Breast epithelium (tissue), 4 donors: ENCODE measurements at places on chromosomes 6 and 20. TPM values are rescaled to one million over a fixed set of nuclear protein-coding genes. Genes with fewer than 3 reads are reported as not detected.

- H3K4me3 ChIP-seq: no peak overlapping the region
Measured at GRCh38 chr6:84280030-84280429, 52.6 kb upstream of the CEP162 start.

- no peak overlapping the region for H3K27ac ChIP-seq
- no peaks in the 10 kb centered on the region for H3K36me3 ChIP-seq
- no peak overlapping the region for H3K4me3 ChIP-seq
- DNase-seq: no peak
- no peaks in the 10 kb centered on the region for H3K4me1 ChIP-seq
Measured at GRCh38 chr6:39670519-39670918, 54.7 kb downstream of the KIF6 start.

GRCh38 chr20:25083141-25083772, 1.3 kb upstream of the VSX1 start:
- no peak overlapping the region for H3K4me3 ChIP-seq
- H3K27me3 ChIP-seq: no peaks in the 10 kb centered on the region
- no peaks in the 10 kb centered on the region for H3K36me3 ChIP-seq
- no peak overlapping the region for H3K27ac ChIP-seq

GRCh38 chr20:33828326-33828844, 17.2 kb downstream of the CHMP4B start:
- no peaks in the 10 kb centered on the region for H3K27me3 ChIP-seq
- no peak overlapping the region for H3K4me3 ChIP-seq
- peak overlapping the region; percentile 34 for H3K27ac ChIP-seq
- DNase-seq: no peak

DNA sequence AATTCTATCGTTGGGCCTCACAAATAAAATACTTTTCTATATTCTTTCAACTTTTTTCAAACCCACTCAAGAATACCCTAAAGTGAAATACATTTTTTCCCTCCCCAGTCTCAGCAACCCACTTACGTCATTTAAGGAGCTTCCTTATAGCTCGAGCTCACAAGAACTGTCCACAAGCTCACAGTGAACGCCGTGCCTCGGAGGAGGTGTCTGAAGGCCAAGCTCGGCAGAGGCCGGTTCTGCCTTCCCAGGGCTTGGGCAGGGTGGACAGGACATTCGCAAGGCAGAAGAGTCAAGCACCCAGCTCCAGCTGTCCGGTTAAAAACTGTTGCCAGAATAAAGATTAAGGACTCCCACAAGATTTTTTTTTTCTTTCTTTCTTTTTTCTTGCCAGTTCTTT, 802.3 kb downstream of the QKI start:
- H3K4me3 ChIP-seq: no peak overlapping the region
- no peak overlapping the region for H3K27ac ChIP-seq
- H3K4me1 ChIP-seq: no peaks in the 10 kb centered on the region
- DNase-seq: no peak
- no peaks in the 10 kb centered on the region for H3K36me3 ChIP-seq

GRCh38 chr20:4601630-4602296, 119.9 kb upstream of the PRND start:
- H3K36me3 ChIP-seq: no peaks in the 10 kb centered on the region
- no peak for DNase-seq
- H3K4me1 ChIP-seq: no peaks in the 10 kb centered on the region
- H3K27ac ChIP-seq: no peak overlapping the region

DNA sequence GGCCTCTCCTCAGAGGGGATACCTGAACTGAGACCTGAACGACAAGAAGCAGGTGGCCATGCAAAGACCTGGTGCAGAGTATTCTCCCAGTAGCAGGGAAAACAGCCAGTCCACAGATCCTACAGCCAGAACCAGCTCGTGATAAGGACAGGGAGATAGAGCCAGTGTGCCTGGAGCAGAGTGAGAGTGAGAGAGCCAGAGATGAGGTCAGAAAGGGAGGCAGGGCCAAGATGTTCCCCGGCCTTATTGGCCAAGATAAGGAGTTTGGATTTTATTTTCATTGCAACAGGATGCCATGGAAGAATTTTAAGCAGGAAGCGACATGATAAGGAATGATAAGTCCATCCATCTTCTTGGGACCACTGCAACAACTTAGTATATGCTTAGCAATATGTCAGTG, 111.8 kb downstream of the UBE3D start:
- no peaks in the 10 kb centered on the region for H3K27me3 ChIP-seq
- no peak overlapping the region for H3K27ac ChIP-seq
- no peak overlapping the region for H3K4me3 ChIP-seq
- no peaks in the 10 kb centered on the region for H3K4me1 ChIP-seq
- DNase-seq: no peak

- no peak overlapping the region for H3K27ac ChIP-seq
- H3K4me1 ChIP-seq: no peaks in the 10 kb centered on the region
- DNase-seq: no peak
- H3K36me3 ChIP-seq: no peaks in the 10 kb centered on the region
Measured at GRCh38 chr6:64257586-64257985, 622.0 kb downstream of the PHF3 start.

GRCh38 chr6:133083248-133083967, 157.7 kb upstream of the EYA4 start:
- peak overlapping the region; percentile 5 for H3K27ac ChIP-seq
- no peaks in the 10 kb centered on the region for H3K4me1 ChIP-seq
- H3K27me3 ChIP-seq: no peaks in the 10 kb centered on the region
- DNase-seq: no peak
- H3K4me3 ChIP-seq: no peak overlapping the region
- no peaks in the 10 kb centered on the region for H3K36me3 ChIP-seq

GRCh38 chr6:167505782-167506181, 180.9 kb downstream of the TTLL2 start:
- H3K36me3 ChIP-seq: no peaks in the 10 kb centered on the region
- no peak overlapping the region for H3K4me3 ChIP-seq
- no peak for DNase-seq
- no peaks in the 10 kb centered on the region for H3K4me1 ChIP-seq
- H3K27me3 ChIP-seq: peaks cover 3% of the 10 kb centered on the region

GRCh38 chr6:5989141-5989723, 17.5 kb downstream of the NRN1 start:
- no peaks in the 10 kb centered on the region for H3K36me3 ChIP-seq
- H3K4me1 ChIP-seq: no peaks in the 10 kb centered on the region
- no peaks in the 10 kb centered on the region for H3K27me3 ChIP-seq
- H3K27ac ChIP-seq: no peak overlapping the region
- no peak overlapping the region for H3K4me3 ChIP-seq

DNA sequence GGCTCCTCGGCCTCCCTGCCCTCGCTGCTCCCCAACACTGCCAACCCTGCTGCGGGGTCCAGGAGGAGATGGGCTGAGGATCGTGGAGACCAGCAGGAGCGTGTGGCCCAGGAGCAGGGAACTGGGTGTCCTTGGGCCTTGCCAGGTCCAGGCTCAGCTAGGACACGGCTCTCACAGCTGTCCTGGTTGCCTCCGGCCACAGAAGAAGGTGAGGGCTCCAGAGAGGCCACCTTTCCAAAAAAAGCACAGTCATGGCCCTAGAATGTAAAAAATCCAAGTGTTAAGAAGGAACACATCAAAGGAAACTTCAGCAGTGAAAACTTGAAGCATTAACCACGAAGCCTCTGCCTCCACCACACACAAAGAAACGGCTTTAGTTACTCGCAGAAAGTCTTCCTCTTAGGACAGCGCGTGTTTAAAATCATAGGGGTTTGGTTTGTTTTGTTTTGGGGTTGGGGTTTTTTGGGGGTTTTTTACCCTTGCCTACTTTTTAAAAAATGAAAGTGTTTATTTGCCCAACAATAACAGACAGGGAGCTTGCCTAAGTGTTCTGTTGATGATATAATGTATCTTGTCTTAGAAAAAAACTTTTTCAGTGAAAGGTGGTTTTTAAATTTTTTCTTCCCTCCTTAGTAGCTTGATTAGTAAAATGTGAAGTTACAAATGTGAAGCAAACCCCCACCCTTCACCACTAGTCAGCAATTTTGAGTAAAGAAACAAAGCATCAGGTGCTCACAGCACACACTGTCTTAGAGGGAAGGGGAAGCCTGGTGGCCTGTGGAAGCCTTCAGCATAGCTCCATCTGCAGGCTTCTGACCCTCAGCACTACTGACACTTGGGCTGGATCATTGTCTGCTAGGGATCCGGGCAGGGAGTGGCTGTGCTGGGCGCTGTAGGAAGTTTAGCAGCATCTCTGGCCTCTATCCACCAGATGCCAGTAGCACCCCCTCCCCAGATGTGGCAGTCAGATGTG, 60.0 kb downstream of the PTPN1 start:
- no peaks in the 10 kb centered on the region for H3K4me1 ChIP-seq
- H3K4me3 ChIP-seq: no peak overlapping the region

DNA sequence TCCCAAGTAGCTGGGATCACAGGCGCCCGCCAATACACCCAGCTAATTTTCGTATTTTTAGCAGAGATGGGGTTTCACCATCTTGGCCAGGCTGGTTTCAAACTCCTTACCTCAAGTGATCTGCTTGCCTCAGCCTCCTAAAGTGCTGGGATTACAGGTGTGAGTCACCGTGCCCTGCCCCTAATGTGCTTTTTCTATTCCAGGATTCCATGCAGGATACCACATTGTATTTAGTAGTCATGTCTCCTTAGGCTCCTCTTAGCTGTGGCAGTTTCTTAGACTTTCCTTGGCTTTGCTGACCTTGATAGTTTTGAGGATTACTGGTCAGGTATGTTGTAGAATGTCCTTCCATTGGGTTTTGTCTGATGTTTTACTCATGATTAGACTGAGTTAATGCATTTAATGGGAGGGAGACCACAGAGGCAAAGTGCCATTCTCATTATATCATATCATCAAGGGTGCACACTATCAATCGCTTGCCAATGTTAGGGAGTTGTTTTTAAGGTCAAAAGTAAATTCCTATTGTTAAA, 39.6 kb upstream of the TNFAIP3 start:
- H3K27me3 ChIP-seq: no peaks in the 10 kb centered on the region
- no peaks in the 10 kb centered on the region for H3K4me1 ChIP-seq
- no peak overlapping the region for H3K4me3 ChIP-seq
- H3K27ac ChIP-seq: no peak overlapping the region

- H3K27ac ChIP-seq: no peak overlapping the region
- no peak overlapping the region for H3K4me3 ChIP-seq
- H3K4me1 ChIP-seq: no peaks in the 10 kb centered on the region
- no peaks in the 10 kb centered on the region for H3K36me3 ChIP-seq
Measured at GRCh38 chr6:136060759-136061158, 189.4 kb downstream of the MTFR2 start.

- H3K27me3 ChIP-seq: no peaks in the 10 kb centered on the region
- peak overlapping the region; percentile 69 for H3K4me3 ChIP-seq
- peaks cover 9% of the 10 kb centered on the region for H3K4me1 ChIP-seq
- H3K27ac ChIP-seq: peak overlapping the region; percentile 81
Measured at GRCh38 chr20:57389695-57390603, 1.2 kb upstream of the RBM38 start.

DNA sequence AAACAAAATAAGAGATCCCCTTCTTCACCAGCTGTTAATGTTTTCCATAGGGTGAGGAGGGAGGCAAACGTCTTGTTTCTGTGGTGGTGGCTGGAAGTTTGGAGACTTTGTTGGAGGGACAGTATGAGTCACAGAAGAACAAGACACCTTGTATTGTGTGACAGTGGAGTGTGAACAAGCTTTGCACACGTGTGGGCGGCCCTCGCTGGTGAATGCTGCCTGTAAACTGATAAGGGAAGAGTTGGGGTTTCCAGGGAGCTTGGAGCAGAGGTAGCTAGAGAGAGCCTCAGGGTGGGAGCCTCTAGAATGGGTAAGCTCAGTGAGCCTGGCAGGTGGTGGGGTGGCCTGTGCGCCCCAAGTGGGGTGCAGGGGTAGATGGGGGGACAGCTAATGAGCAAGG, 78.3 kb downstream of the ZDHHC14 start:
- DNase-seq: no peak
- no peak overlapping the region for H3K4me3 ChIP-seq

- H3K4me1 ChIP-seq: no peaks in the 10 kb centered on the region
- no peak overlapping the region for H3K27ac ChIP-seq
- no peaks in the 10 kb centered on the region for H3K36me3 ChIP-seq
Measured at GRCh38 chr20:56447227-56447626, 21.2 kb upstream of the RTF2 start.

- no peak overlapping the region for H3K4me3 ChIP-seq
- H3K27me3 ChIP-seq: no peaks in the 10 kb centered on the region
- no peaks in the 10 kb centered on the region for H3K36me3 ChIP-seq
- H3K27ac ChIP-seq: no peak overlapping the region
- no peak for DNase-seq
Measured at GRCh38 chr20:4573564-4574355, 147.9 kb upstream of the PRND start.

GRCh38 chr6:19569563-19569962, 267.6 kb upstream of the ID4 start:
- H3K4me1 ChIP-seq: no peaks in the 10 kb centered on the region
- H3K27ac ChIP-seq: no peak overlapping the region
- H3K36me3 ChIP-seq: no peaks in the 10 kb centered on the region
- DNase-seq: no peak
- no peaks in the 10 kb centered on the region for H3K27me3 ChIP-seq

GRCh38 chr6:159890792-159891191, at the start of gene MAS1:
MAS1 (plus strand) TSS chr6:159890988; CDS start chr6:159906956, 15,968 bp downstream.
- no peak for DNase-seq
- no peak within 1 kb of the TSS for H3K4me3 ChIP-seq
- H3K27me3 ChIP-seq: peaks cover 20% of the 10 kb centered on the region
- H3K27ac ChIP-seq: no peak within 1 kb of the TSS

DNA sequence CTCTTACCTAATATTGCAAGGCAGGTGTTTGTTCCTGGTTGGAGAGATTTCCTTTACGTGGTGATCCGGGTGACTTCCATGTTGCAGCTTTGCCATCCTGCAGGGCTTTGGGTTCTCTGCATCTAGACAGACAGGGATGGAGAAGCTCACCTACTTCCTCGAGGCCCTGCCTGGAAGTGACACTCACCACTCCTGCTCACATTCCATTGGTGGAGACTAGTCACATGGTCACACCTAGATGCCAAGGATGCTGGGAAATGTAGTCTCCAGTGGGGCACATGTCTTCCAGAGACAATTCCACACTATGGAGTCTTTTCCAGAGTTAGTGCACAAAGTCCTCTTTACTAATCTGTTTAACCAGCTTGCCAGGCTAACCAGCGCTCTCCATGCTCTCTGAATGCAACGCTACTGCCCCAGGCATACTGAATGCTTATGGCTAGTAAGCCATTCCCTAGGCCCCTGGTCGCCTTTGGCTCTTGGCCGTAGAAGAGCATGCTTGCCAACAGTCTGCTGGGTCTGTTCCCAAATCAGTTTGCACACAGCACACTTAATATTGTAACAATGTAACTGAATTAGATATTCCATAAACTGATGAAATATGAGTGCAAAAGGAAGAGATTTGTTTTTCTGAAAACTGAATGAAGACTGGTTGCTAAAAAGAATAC, 6.7 kb upstream of the KCNK15 start:
- H3K36me3 ChIP-seq: no peaks in the 10 kb centered on the region
- no peak overlapping the region for H3K4me3 ChIP-seq
- H3K4me1 ChIP-seq: no peaks in the 10 kb centered on the region
- peak; percentile 81 for DNase-seq
- H3K27ac ChIP-seq: no peak overlapping the region
- H3K27me3 ChIP-seq: no peaks in the 10 kb centered on the region

- H3K27me3 ChIP-seq: no peaks in the 10 kb centered on the region
- no peak overlapping the region for H3K27ac ChIP-seq
- H3K4me3 ChIP-seq: no peak overlapping the region
- H3K36me3 ChIP-seq: no peaks in the 10 kb centered on the region
Measured at GRCh38 chr6:163775313-163775712, 360.8 kb downstream of the QKI start.

The HLA-DRA gene
- 259 TPM for total RNA-seq

The EDN1 gene
- 11.5 TPM for total RNA-seq

The MRS2 gene
- total RNA-seq: 20.3 TPM

The SLC22A23 gene
- 22.9 TPM for total RNA-seq

The FLOT1 gene
- 142 TPM for total RNA-seq

The ZNF292 gene
- 95.1 TPM for total RNA-seq

The MPIG6B gene
- not detected for total RNA-seq

The STX11 gene
- 22.8 TPM for total RNA-seq

The CST7 gene
- total RNA-seq: 1.8 TPM

The CRIP3 gene
- total RNA-seq: 2.1 TPM
